ENCODE measurements at places on chromosomes 6 and 20. TPM values are rescaled to one million over a fixed set of nuclear protein-coding genes. Genes with fewer than 3 reads are reported as not detected.

DNA sequence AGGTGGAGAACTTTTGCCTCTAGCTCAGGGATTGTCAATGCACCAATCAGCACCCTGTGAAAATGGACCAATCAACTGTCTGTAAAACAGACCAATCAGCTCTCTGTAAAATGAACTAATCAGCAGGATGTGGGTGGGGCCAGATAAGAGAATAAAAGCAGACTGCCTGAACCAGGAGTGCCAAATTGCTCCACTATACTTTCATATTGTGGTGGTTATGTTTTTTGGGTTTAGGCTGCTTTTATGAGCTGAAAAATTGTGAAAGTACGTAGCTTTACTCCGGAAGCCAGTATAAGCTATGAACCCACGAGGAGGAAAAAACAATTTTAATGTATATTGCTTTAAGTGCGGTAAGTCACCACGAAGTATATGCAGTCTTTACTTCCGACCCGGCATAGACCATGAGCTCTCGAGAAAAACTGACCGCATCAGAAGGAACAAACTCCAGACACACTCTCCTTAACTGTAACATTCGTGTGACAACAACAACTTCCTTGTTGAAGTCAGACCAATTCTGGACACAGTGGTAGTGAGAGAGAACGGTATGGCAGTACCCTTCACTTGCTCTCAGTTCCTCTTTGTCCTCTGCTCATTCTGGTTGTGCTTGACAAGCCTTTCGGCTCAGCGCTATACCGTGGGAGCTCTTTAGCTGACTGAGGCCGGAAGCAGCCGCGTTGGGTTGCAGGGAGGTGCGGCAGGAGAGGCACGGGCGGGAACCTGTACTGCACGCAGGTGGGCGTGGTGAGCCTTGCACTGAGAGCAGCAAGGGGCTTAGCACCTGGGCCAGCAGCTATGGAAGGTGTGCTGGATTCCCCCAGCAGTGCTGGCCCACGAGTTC is 81.9 kb upstream of the E2F3 start:
- peak; percentile 50 for DNase-seq

CLDN20 gene
- not detected for total RNA-seq

DNA sequence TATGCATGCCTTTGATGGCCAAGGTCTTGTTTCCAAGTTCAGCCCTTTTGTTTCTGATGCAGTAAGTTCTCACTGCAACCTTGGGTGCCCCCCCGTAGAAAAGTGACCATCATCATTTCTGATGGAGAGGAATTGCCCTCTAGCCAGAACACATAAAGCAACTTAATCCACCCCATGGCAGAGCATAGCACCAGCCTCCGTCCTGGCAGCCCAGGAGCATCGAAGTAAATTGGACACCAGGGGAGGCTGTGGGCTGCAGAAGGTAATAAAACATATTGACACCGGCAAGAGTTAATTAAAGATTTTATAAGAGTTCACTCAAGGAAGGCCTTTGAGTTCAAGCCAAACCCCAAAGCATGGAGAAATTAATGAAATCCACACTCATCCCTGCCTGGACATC is 39.2 kb upstream of the CST7 start:
- DNase-seq, result no peak

KCNG1 gene
- total RNA-seq, result 7.2 TPM

OVOL2 gene
- total RNA-seq, result 11.5 TPM

- peak; percentile 14 for DNase-seq
These were observed 18.3 kb downstream of the SDCBP2 start for GRCh38 chr20:1310506-1311190.

BANF2 gene
- total RNA-seq, result not detected

DNA sequence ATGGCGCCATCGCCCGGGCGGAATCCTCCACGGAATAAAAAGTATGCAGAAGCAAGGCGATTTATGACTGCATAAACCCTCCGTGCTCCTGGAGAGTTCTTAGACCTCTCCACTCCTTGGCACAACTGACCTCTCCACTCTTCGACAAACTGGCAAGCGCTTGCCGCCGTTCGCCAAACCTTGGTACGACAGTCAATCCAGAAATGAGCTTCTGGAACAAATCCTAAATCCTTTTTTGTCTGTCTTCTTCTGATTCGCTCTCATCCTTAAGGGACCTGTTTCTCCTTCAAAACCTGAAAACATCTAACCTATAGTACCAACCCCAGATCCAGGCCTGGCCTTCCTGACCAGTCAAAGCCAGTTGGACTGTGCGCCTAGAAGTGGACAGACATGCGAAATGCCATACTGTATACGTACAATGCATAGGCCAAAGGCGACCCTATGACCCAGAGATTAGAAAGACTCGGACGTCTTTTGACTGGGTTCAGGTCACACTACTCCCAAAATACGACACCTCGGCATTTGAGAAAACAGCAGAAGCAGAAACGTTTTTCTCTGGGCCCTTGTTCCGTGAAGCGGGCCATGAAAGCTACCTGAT is 59.4 kb downstream of the TRIM27 start:
- peak; percentile 81 for DNase-seq

PAK5 gene
- total RNA-seq, result 0.13 TPM

Measured in mucosa of descending colon (tissue), 3 donors.